C1 segment of cervical spinal cord (tissue), 14 donors: ENCODE measurements at places on chromosomes 4 and X.
A peak's percentile ranks its signal among the peaks of the same experiment; 100 is the strongest.

GRCh38 chr4:145944886-145945285 lies 6.3 kb upstream of the ZNF827 start:
- no peak for DNase-seq

DNA sequence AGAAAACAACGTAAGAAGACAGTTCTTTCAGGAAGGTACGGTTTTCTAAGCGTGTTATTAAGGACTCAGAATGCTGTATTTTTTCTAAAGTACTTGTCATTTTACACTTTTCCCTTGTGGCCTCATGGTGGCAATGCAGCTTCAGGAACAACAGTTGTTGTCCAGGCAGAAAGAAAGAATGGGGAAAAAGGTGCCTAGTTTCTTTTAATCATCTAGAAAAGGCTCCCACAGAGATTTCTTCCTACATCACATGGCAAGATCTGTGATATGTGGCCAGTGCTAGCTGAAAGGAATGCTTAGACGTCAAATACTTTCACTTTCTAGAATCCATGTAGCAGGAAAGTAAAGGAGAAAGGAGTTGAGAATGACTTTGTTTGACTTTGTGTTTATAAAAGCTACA lies 49.0 kb upstream of the TRAM1L1 start:
- no peak for DNase-seq

GRCh38 chr4:31929676-31930345 lies 1209.6 kb downstream of the PCDH7 start:
- DNase-seq = no peak

DNA sequence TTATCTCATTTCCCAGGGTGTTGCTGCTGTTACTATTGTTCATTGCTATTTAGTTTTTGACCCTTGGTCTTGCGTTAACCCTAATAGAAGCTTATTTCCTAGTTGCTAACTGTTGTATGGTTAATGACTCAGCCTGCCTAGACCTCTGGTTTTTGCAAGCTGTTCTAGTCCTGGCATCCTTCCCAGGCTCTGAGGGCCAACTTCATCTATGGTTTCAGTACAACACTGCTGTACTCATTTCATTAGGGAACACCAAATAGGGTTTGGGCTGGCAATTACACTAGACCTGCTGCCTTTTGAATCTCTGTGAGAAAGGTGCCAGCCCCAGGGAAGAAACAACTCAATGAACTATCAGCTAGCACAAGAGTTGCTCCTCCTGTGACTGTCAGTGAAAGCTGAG lies 59.6 kb downstream of the DCX start:
- no peak for DNase-seq

DNA sequence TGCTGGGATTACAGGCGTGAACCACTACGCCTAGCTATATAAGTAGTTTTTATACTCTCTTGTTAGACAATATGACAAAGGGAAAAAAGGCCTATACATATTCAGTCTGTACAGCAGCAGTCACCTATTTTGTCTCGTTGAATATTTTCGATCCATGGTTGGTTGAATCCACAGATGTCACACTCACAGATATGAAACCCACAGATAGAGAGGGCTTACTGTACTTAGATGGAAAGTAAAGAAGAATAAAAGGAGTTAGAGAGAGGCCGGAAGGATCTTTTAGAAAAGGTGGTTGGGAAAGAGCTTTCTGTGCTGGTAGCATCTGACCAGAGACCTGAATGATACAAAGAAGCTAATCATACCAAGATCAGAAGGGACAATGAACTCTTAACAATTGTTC lies 38.3 kb upstream of the SPINK2 start:
- no peak for DNase-seq

DNA sequence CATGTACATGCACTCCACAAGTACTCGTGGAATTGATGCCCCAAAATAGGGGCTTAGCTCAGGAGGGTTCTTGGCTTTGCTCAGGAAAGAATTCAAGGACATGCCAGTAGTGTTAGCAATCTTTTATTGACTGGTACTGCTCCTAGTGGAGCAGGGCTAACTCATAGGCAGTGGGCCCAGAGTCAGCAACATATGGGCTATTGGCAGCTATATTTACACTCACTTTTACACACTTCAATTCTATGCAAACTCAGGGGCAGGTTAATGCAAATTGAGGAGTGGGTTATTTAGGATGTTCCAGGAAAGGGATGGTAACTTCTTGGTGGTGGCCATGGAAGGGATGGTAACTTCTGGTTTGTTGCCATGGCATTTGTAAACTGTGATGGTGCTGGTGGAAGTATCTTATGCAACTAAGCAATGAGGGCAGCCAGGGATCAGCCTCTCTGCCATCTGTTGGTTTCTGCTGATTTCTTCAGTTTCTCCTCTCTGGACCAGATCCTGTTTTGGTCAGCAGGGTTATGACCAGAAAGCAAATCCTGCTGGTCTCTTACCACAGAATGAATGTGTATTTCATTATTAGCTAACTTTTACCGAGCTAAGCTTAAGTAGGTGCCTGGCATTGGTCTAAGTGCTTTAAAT lies 69.2 kb upstream of the FAT1 start:
- no peak for DNase-seq

DNA sequence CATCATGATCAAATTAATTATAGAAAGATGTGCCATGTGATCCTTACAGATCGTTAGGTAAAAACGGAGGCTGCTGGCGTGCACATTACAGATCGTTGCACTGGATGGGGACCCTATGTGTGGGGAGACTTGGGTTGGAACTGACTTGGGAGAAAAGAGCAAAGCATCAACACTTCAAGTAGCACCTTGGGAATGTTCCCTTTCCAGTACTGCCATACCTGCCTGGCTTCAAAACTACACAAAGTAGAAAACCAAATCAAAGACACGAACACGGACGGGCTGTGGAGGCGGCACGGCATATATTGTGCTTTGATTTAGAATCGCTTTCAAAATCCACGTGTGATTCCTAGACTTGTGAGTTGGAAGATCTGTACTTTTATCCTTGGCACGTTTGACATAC lies 898 bp downstream of the CMC4 start:
- DNase-seq = no peak

- no peak for DNase-seq
Measured at GRCh38 chr4:10403633-10404445, 53.4 kb downstream of the ZNF518B start.

DNA sequence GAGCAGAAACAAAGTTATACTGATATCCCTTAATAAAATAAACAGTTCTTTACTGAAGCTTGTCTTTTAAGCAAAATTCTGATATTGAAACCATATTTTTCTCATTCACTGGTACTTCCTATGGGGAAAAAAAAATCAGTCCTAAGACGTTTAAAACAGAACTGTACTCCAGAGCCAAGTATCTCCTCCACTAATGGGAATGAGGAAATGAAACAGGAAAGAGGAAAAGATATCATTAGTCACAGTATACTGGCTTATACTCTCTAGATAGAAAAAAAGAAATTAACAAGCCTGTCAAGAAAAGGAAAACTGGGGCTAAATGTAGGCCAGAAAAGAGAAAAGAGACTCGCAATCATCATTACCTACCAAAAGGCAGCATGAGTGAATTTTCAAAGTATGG lies 252.7 kb downstream of the CENPC start:
- DNase-seq = no peak

DNA sequence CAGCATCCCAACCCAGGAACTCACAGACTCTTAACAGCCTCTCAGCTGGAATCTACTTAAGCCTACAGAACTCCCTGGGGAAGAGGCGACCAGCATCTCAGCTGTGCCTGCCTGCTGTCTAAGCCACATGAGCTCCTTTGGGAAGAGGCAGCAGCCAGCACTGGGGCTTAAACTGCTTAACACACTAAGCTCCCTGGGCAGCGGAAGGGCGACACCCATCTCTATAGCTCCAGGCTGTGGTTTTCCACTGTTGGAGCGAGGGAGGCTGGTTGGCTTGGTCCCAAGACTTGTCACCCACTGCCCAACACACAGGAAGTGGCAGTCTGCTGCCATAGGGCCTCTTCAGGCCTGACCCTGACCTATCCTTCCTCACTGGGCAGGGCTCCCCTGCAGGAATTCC lies 1544.1 kb upstream of the ADGRL3 start:
- DNase-seq = no peak

- no peak for DNase-seq
Measured at GRCh38 chrX:23515028-23515427, 152.3 kb upstream of the PRDX4 start.

DNA sequence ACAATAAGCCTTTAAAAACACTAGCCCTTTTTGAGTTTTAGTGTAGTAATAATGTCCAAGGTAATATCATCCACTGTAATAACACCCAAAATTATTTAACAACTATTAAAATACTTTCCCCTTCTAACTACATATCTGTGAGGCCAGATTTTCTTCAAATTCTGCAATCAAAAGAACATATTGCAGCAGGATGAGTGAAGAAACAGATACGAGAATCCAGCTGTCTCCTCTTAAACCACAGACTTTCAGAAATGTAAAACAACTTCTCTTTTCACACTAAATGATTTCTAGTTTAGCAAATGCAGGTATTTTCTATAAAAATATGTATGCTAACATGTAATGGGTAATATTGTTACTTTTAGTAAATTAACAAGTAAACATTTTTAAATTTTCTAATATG lies 148.9 kb downstream of the PRDM5 start:
- DNase-seq = no peak

DNA sequence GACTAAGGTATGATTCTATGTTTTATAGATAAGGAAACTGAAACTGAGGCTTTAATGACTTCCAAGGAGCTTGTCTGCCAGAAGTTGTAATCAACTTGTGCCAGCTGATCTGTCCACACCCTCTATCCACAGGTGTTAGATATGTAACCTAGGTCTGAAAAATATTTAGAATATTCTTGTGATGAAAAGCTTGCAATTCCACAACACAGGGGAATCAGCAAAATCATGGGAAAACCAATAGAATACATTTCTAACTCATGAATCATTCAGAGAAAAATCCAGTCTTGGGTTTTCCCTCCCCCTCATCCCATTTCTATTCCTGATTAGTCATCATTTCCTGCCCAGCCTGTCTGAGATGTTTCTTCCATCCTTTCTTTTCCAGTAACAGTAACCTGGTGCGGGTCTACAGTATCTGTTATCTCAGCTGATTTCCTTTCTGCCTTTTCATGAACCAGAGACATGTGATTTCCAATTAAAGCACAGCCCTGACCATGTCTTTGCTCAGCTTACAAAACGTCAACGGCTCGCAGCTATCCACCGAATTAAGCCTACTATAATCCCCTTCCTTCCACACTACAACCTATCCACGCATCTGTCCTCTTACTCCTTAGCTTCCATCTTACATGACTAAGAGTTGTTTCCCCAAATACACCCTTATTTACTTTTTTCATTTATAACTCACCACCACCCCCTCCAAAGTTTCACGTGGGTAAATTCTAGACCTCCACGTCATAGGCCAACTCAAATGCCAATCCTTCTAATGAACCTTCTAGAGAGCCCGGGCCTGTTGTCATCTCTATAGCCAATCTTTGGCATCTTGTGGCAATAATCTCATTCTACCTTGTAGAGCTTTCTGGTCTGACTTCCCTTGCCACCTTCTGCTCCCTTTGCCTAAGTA lies 961 bp upstream of the NOCT start:
- no peak for DNase-seq

- DNase-seq = no peak
Measured at GRCh38 chrX:68440940-68441339, 7.6 kb upstream of the OPHN1 start.

DNA sequence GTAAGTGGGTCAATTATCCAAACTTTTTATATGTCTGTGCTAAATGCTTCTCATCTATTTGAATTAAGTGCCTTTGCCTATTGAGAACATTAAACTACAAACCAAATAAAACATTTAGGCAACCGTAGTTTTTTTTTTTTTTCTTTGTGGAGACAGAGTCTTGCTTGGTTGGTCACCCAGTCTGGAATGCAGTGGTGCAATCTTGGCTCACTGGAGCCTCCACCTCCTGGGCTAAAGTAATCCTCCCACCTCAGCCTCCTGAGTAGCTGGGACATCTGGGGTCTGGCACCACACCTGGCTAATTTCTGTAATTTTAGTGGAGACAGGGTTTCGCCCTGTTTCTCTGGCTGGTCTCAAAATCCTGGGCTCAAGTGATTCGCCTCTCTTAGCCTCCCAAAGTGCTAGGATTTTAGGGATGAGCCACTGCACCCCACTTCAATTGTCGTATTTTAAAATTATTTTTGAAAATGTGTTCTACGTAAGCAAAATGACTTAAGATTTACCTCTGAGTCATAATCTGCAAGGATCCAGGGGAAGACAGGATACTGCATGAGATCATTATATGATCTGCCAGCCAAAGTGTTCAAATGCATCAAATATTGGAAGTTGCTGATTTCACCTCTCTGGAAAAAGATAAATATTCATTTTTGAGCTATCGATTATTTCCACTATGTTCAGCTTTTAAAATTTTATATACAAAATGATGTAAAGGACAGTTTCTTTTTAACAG lies 125.6 kb downstream of the CDS1 start:
- DNase-seq = no peak

- DNase-seq = no peak
Measured at GRCh38 chr4:53015681-53016080, 153.6 kb downstream of the RASL11B start.

- no peak for DNase-seq
Measured at GRCh38 chr4:109321232-109321631, 18.8 kb upstream of the COL25A1 start.

GRCh38 chrX:136780763-136781162 lies at the start of gene ARHGEF6:
ARHGEF6 (minus strand) TSS chrX:136780932; CDS start chrX:136780882, 50 bp downstream.
- DNase-seq = no peak

- DNase-seq = no peak
Measured at GRCh38 chr4:6343939-6344408, 74.3 kb downstream of the WFS1 start.

- peak; percentile 9 for DNase-seq
Measured at GRCh38 chrX:51891821-51892551, 1.4 kb upstream of the MAGED1 start.

DNA sequence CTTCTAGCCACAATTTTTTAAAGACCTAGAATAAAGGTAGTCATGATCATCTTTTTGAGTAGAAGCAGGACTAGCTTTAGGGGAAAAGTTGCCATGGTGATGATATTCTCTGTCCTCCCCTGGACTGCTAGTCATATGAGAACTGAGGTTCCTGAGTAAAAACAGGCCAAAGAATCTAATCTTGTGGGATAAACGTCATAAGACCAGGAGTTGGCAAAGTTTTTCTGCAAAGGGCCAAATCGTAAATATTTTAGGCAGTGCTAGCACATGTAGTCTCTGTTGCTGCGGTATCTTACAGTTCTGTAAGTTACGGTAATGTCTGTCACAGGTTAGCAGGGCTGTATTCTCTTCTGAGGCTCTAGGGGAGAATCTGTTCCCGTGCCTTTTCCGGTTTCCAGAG lies 3.4 kb downstream of the PRPS2 start:
- no peak for DNase-seq

DNA sequence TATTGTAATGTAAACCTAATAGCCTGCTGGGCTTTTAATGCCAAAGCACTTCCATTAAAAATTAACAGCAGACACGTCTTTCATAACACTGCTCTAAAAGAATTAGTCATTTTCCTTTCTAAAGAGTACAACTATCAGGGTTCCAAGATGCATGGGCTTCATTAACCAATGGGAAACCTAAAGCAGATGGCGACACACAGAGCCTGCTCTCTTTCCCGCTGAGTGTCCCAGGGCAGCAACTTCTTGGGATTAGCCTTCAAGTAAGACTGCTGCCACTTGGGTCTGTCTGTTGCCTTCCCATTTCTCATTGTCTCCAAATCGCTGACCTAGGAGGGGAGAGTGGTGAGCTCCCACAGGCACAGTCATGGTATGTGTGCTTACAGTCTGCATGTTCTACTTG lies 14.0 kb upstream of the PHKA2 start:
- no peak for DNase-seq

- DNase-seq = no peak
Measured at GRCh38 chr4:136121426-136121825, 1410.9 kb downstream of the PCDH18 start.

GRCh38 chr4:113822555-113823290 lies 61.2 kb upstream of the CAMK2D start:
- no peak for DNase-seq
